Activated T-cell treated with anti-CD3 and anti-CD28 coated beads, Interleukin-2, amount 50 U/mL, for 48 hours (primary cell): ENCODE measurements at places on chromosomes 7 and 10.

- peak; percentile 52 for DNase-seq
Measured at GRCh38 chr7:36748017-36748487, 23.8 kb upstream of the AOAH start.

DNA sequence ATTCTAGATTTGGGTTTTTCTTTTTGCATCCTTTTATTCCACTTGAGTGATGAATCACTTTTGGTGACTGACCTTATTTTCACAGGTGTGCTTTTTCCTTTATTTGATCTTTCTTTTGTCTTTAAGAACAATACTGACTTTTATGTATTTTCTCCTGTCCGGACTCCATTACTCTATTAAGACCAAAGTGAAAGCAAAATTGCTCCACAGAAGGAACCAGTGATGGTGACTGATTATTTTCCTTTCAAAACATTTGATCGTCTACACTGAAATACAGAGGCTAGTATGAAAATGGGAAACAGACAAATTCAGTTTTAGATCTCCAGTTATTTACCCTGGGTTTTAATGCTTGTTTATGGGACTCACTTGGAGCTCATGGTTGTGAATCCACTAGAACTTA lies 15.5 kb downstream of the EXOC4 start:
- DNase-seq: no peak

DNA sequence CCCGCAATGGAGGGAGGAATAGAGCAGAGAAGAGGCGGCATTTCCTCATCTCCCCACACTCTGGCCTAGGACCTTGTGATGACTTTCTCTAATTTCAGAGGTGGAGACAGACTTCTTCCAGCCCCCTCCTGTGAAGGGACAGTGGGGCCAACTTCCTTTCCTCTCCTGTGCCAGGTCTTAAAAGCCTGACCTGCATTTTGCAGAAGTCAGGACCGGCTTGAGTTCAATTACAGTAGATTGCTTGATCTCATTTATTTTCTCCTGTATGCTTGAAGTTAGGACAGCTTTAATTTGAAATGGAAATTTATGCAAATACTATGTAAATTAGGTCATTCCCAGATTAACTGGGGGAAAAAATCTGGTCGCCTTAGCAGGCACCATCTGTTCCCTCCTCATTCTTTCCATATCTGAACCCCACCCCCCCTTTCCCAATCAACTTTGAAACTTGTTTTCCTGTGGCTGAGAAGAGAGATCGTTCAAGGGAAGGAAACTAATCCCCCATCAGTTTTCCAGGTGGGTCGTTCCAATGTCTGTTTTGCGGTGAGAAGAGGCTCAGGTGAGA lies 57.1 kb downstream of the SYPL1 start:
- no peak for DNase-seq

GRCh38 chr10:123380491-123381085 lies 226.4 kb downstream of the BUB3 start:
- no peak for DNase-seq

DNA sequence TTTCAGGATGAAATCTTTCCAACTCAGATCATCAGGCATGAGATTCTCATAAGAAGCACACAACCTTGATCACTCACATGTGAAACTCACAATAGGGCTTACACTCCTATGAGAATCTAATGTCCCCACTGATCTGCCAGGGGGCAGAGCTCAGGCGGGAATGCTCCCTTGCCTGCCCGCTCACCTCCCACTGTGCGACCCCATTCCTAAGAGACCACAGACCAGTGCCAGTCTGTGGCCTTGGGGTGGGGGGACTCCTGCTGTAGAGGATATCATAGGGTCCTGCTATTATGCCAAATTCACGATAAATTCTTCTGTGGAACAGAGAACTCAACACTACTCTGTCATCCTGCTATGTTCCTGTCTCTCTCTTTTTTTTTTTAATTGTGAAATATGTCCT lies 5.2 kb upstream of the RASGEF1A start:
- no peak for DNase-seq

- peak; percentile 7 for DNase-seq
Measured at GRCh38 chr10:48456361-48456804, 148.5 kb downstream of the ARHGAP22 start.

- no peak for DNase-seq
Measured at GRCh38 chr7:78510580-78511188, 712.1 kb downstream of the PHTF2 start.

DNA sequence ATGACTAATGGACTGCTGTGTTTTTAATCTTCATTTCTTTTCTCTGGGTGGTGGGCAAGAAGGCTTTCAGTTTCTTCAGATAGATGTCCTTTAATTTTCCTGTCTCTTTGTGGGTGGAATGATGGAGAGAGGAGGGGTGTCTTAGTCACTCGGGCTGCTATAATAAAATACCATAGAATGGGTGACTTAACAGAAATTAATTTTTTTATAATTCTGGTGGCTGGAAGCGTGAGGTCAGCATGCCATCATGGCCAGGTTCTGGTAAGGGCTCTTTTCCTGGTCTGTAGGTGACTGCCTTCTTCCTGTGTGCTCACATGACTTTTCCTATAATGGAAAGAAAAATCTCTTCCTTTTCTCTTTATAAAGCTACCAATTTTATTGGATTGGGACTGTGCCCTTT lies 6.3 kb downstream of the RSBN1L start:
- no peak for DNase-seq

DNA sequence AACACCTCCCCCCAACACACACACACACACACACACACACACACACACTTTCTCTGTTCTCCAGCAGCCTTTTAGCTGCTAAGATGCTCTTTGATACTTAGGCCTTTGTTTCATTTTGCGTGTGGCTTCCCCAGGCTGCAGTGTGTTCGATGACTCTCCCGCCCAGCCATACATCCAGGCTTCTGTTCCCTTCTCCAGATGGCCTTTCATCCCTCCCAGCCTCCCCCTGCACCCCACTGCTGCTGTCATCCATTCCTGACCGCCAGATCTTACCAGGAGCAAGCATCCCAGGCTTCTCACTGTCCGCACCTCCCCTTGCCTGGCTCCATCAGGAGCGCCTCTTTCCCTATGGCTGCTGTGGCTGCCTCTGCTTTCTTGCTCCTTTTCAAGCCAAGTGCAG lies 77.8 kb upstream of the PPIF start:
- no peak for DNase-seq

DNA sequence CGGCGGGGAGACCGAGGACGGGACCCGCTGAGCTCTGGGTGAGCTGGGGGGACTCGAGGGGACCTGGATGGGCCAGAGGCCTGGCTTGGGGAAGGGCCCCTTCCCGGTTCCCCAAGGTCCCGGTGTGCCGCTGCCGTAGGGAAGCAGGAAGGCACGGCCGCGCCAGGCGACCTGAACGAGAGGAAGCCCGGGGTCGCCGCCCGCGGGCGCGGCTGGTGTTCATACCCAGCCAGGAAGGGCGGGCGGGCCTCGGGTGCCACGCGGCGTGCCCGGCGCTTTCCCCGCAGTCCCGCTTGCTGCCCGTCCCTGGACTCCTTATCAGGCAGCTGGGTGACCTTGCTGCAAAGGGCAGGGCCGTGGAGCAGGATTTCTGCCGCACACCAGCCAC lies 38.0 kb downstream of the ZNF777 start:
- DNase-seq: peak; percentile 67

- no peak for DNase-seq
Measured at GRCh38 chr7:36994456-36995112, 270.3 kb upstream of the AOAH start.

- no peak for DNase-seq
Measured at GRCh38 chr10:83612050-83612449, 527.3 kb upstream of the GHITM start.

- no peak for DNase-seq
Measured at GRCh38 chr10:27449571-27449970, 54.5 kb upstream of the RAB18 start.

DNA sequence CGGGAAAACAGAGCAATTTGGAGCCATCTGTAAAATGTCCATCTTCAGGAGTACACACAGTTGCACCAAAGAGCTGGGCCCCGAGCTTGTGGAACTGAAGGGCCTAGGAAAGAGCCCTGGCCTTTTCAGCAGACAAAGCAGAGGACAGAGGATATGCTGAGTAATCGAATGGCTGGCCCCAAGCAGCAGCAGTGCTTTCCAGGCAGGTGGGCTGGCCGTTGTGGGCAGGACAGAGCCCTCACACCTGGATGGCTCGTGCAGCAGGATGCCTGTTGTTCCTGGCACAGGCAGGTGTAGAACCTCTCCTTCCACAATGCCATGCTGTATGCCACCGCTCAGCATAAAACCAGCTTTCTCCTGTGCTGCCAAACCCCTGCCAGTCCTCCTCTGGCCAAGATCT lies 32.5 kb upstream of the TNS3 start:
- DNase-seq: no peak

DNA sequence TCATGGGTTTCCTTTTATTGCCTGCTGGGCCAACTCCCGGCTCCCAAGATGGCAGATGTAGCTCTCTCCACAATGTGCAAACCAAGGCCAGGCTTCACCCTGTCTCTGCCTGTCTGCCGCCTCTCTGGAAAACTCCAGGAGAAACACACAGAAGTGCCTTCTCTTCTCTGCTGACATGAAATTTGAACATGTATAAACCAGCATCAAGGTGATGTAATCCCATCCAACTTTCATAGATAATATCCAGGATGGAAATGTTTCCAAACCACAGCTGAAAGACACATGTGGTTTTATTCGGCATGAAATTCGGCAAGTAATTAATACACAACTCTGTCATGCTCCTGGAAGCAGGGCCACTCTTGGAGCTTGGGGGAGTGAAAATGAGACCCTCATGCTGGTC lies 297.2 kb downstream of the C7orf25 start:
- DNase-seq: no peak

DNA sequence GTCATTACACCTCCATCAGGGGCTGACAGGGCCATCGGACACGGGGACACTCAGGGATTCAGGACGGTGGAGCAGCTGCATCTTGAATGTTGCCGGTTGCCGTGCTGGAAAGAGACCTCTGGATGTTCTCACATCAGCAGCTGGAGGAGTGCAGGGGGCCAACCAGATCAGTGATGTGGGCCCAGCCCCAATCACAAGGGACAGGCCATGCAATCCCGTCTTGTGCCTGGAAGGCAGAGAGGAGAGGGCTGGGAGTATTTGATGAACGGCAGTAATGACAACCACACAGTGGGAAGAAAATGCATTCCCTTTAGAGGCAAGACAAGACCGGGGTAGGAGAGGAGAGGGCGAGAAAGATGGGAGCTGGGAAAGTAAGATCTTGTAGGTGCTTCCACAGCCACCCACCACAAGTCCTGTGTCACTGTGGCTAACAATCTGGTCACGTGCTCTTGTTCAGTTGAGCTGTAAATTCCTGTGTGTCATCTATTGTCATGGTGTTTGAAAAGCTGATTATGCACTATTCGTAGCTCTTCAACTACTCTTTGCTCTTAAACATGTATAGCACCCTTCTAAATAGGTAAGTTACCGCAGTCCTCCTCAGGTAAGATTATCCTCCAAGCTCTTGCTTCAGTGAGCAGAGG lies 85.9 kb upstream of the LEP start:
- no peak for DNase-seq

DNA sequence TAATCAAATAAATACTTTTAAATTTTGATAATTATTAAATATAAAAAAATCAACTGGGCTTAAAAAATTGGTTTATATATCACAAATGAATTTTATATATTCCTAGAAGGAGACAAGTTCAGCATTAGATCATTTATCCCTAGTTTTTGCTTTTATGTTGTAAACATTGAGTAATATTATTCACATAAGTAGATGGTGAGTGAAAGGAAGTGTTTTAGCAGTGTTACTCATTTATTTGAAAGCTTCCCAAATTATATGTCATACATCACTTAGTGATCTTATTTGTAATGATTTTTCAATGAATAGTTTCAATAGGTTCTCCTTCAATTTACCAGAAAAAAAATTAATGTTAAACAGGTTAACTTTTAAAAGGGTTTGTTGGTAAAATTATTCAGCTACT lies 15.8 kb downstream of the KLLN start:
- DNase-seq: no peak

- DNase-seq: no peak
Measured at GRCh38 chr10:113843972-113844485, 9.9 kb downstream of the DCLRE1A start.

GRCh38 chr7:14229047-14229446 lies 239.6 kb upstream of the ETV1 start:
- no peak for DNase-seq

GRCh38 chr7:29291723-29292618 lies 97.4 kb downstream of the CHN2 start:
- DNase-seq: no peak

DNA sequence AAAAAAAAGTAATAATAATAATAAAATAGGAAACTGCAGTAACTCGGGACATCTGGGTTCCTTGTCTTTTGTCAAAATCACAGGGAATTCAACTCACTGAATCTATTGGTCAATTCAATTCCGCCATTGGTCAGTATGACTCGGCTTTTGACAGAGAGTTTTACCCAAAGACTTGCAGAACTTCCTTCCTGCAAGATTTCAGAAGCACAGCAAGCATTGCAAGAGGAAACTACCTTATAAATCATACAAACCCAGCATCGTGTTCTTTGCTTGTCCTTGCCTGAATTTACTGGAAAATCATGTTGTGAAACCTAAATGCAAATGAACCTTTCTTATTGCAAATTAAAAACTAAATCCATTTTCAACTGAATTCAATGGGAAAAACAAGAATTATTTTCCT lies 15.5 kb downstream of the KLF6 start:
- no peak for DNase-seq

DNA sequence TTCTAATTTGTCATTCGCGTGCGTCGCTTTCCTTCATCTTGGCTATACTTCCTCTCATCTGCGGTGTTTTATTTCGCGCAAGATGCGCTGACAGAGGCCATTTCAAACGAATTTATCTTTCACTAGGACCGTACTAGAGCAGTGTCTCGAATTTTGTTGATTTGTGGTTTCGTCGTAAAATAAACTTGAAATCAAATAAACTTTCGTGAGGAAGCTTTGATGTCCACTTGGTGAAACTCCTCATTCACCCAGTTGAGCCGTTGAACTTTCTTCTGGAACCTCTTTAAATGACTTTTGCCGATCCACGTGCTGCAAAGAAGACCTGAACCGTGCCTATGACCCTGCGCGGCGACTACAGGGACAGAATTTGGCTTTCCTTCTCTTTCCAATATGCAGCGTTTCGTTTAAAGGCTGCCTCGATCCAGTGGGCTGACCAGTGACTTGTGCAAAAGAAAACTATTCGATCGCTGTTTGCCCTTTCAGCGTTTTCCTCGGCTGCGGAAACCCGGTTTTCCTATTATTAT lies 163.9 kb upstream of the PPP1R3A start:
- peak; percentile 26 for DNase-seq

DNA sequence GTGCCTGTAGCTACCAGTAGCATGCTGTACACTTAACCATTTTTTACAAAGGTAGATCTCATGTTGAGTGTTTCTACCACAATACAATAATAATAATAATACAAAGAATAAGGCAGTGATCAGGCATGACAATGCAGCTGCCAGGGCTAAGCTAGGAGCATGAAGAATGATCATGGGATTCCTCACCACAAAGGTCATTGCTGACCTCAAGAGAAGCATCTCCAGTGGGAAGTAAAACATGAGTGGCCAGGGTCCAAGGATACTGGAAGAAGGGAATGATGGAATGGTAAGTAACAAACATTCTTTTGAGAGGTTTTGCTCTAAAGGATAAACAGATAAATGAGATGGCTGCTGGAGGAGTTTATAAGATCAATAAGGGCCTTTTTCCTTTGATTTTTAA lies 591.1 kb downstream of the TNS3 start:
- DNase-seq: no peak

GRCh38 chr7:514651-515598 lies 4.7 kb downstream of the PDGFA start:
- DNase-seq: peak; percentile 61

- no peak for DNase-seq
Measured at GRCh38 chr10:129955601-129956285, 8.3 kb downstream of the EBF3 start.
